ENCODE measurements at places on chromosomes 4 and X. TPM values are rescaled to one million over a fixed set of nuclear protein-coding genes. Genes with fewer than 3 reads are reported as not detected.

Gene CCNI
- 155 TPM for total RNA-seq

Gene GYPA
- not detected for total RNA-seq

GRCh38 chr4:99657798-99658197, at the start of gene C4orf54:
TSS of gene C4orf54 (minus strand) at chr4:99657828. CDS start at chr4:99654648, 3,180 bp downstream.
- ATAC-seq = peak; percentile 97

- no peak for ATAC-seq
Observed at GRCh38 chr4:112677519-112678091, 40.7 kb downstream of the LARP7 start.

Gene FAM50A
- total RNA-seq = 17.9 TPM

GRCh38 chr4:186132577-186133242, 28.2 kb downstream of the FAM149A start:
- peak; percentile 43 for ATAC-seq

- no peak for ATAC-seq
Observed at GRCh38 chr4:147456706-147457105, 24.2 kb upstream of the EDNRA start.

GRCh38 chr4:187017147-187017546, 293.5 kb upstream of the FAT1 start:
- ATAC-seq = no peak

Gene F8A3
- total RNA-seq = 2.3 TPM

DNA sequence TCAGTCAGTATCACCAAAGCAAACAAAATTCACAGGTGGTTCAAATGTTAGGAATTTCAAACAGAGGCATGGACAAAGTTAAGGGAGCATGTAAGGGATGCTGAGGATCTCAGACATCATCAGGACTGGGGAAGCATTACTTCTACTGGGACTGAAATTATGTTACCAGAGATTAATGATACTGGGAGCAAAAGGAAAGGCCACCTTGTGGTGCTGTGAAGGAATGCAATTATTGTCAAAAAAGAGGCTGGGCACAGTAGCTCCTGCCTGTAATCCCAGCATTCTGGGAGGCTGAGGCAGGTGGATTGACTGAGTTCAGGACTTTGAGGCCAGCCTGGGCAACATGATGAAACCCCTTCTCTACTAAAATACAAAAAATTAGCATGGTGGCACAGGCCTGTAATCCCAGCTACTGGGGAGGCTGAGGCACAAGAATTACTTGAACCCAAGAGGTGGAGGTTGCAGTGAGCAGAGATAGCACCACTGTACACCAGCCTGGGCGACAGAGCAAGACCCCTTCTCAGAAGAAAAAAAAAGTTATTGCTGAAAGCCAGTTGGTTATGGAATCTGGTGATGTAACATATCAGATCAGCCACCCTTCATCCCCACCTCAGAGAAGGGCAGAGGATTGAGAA, 954.3 kb downstream of the PCDH7 start:
- ATAC-seq = no peak

Gene SSX2B
- not detected for total RNA-seq

Gene SPOCK3
- not detected for total RNA-seq

Gene SPANXN3
- not detected for total RNA-seq

DNA sequence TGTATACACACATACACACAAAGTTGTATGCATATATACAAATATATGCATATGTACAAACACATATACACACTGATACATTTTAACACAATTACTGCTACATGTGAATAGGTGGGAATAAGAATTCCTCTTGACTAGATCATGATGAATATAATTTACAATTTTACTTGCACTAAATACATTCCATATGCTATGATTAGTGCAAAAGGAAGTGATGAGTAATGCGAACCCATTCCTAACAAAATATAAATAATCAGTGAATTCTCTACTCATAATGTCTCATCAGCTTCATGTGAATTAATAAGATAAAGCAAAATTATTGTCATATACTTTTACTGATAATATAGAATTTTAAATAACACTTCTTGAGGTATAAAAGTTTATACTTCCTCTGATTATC, 1077.3 kb upstream of the PCDH10 start:
- no peak for ATAC-seq

- peak; percentile 76 for ATAC-seq
Observed at GRCh38 chr4:151356510-151356909, 31.1 kb upstream of the SH3D19 start.

- no peak for ATAC-seq
Observed at GRCh38 chrX:13256603-13257002, 63.2 kb downstream of the ATXN3L start.

All from esophagus mucosa (tissue), 1 donor.